ENCODE measurements at places on chromosomes 3 and 15.

- DNase-seq: no peak
These were observed 228.8 kb upstream of the PPP2R3A start for GRCh38 chr3:135736740-135737139.

- no peak for DNase-seq
These were observed 155.6 kb downstream of the STXBP5L start for GRCh38 chr3:121063628-121064027.

GRCh38 chr15:96031426-96032110 is 298.9 kb upstream of the NR2F2 start:
- no peak for DNase-seq

DNA sequence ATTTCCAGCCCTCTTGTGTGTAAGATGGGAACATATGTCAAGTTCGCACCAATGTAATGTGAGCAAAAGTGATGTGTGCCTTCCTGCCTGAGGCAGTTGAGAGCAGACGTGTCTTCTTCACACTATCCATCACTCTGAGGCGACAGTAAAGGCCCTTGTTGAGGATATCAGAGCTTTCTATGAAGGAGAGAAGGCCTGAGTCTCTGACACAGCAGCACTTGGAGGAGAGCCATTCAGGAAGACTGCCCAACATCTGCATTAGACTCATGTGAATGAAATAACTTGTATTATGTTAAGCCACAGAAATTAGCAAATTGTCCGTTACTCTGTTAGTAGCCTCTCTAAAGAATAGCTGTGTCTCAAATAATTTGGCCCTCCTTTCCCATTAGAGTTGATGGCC is 108.8 kb upstream of the CCDC54 start:
- DNase-seq: no peak

DNA sequence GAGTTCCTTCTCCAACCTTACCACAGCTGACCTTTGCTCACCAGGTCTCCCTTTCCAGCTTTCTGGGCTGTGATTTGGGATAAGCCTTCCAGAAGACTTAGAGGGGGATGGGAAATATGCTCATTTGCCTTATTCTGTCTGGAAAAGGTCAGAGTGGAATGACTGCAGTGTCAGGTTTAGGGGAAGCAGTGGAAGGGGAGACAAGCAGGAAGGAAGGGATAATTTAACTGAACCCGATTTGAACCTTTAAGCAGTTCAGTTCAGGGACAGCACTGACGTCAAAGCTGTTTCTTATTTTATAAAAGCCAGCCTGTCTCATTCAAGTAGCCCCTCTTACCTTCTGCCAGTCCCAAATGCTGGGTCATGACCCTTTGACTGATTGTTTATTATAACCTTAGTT is 418.4 kb upstream of the RARB start:
- no peak for DNase-seq
